Vagina (tissue), 2 donors: ENCODE measurements at places on chromosomes 12 and 14.

- DNase-seq: no peak
Measured at GRCh38 chr14:100104523-100105300, 39.5 kb downstream of the EVL start.

DNA sequence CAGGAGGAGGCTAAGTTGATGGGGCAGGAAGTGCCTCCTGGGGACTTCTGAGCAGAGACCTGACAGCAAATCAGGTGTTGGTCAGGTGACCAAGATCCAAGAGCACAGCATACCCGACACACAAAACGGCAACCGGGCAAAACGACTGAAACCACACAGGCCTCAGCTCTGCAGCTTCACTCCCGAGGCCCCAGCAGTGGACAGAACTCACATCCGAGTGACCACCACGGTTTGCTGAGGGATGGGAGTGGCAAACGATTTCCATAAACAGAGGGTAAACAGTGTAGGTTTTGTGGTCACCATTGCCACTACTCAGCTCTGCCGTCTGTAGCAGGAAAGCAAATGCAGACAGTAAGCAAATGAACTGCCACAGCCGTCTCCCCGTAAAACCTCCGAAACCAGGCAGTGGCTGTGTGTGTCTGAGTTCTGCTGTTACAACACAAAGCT, 14.4 kb downstream of the CHFR start:
- no peak for DNase-seq

- DNase-seq: no peak
Measured at GRCh38 chr12:43852744-43853143, 16.9 kb downstream of the TMEM117 start.

DNA sequence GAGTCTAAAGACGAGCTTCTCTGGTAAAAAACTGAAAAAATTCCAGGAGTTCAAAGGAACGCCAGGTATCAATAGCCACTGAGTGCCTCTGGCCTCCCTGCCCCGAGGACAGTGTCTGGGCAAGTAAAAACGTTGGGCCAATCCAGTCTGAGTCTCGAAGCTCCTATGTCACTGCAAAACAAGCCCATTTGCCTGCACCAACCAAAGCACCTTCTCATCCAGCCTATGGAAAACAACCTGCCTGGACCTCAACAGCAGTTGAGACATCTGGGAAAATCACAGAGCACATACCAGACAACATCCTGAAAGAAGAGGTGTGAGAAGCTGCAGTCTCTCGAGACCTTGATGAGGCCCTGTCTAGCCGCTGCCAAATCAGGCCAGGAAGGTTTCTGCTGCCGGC, 56.6 kb downstream of the RNF34 start:
- DNase-seq: no peak
